Ecto neural progenitor cell (in vitro differentiated cells): ENCODE measurements at places on chromosomes 2 and 18.

GRCh38 chr18:682833-683232 lies 25.4 kb downstream of the TYMS start:
- no peak for DNase-seq

DNA sequence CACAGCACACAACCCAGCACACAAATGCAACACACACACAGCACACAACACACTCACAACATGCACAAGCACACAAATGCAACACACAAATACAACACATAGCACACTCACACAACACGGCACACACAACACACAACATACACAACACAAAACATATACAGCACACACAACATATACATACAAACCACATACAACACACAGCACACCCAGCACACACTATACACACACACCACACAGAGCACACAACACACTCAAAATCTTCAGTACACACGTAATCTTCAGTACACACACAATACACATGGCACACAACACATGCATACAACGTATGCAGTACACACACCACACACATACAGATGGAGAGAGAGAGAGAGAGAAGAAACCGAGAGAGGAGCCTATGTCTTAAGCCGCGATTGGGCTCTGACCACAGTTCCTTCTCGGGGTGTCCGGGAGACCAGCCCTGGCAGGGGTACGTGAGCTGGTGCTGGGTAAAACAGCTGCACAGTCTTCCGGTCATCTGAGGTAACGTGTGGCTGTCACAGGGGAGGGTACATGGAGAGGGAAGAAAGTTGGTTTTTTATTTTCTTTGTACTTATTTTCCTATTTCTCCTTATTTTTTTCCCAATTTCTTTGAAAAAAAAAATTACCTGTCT lies 25.1 kb downstream of the POU3F3 start:
- DNase-seq = no peak

- DNase-seq = no peak
Observed at GRCh38 chr2:159605441-159606178, 10.7 kb downstream of the BAZ2B start.

GRCh38 chr2:232276084-232276732 lies 102.3 kb upstream of the ALPP start:
- peak; percentile 51 for DNase-seq
